ENCODE measurements at places on chromosomes 1 and 21.

DNA sequence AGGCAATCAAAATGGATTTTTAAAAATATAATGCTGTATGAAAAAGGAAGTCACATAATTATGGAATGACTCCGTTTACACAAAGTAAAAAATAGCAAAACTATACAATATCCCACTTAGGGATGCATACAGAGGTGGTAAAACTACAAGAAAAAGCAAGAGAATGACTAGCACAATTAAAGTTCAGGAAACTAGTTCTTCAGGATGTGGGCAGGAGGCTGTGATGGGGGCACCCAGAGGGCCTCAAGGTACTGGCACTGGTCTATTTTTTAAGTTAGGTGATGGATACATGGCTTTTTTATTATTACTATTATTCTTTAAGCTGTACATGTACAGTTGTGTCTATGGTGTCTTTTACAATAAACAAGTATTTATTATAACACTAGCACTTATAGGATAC, 1.4 kb upstream of the ZC3H12A start:
- no peak for DNase-seq

DNA sequence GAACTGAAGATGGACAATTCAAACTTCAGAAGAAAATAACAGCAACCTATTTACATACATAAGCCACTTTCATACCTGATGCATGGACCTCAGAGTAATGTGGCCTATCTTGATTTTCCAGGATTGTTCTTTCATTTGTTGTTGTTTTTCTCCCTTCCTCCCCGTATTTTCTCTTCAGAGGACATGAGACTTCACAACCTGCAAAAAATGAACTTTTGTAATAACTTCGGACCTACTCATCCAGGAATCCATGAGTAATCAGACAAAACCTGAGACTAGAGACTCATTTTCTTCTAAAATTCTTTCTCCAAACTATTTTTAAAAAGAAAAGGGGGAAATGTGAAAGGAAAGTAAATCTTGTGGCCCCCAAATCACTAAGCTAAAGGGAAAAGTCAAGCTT, 17.6 kb upstream of the PLA2G5 start:
- DNase-seq: no peak

DNA sequence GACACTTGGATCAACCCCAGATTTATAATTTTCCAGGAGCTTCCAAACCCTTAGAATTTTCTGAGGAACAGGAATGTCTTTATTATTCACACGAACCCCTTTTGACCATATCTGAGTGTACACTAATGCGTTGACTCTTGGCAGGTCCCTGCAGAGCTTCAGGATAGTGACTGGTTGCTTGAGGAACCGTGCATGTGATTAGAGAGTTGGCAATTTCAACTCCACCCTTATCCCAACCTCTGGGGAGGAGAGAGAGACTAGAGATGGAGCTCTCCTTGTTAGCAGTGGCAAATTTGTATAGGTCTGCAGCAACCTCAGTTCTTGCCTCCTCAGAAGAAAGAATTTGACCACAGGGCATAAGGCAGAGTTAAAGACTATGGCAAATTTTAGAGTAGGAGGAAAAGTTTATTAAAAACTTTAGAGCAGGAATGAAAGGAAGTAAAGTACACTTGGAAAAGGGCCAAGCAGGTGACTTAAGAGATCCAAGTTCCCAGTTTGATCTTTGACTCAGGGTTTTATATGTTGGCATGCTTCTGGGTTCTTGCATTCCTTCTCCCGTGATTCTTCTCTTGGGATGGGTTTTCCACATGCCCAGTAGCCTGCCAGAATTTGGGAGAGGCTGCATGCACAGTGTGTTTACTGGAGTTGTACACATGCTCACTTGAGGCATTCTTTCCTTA, 93.8 kb upstream of the ETV3 start:
- DNase-seq: no peak

DNA sequence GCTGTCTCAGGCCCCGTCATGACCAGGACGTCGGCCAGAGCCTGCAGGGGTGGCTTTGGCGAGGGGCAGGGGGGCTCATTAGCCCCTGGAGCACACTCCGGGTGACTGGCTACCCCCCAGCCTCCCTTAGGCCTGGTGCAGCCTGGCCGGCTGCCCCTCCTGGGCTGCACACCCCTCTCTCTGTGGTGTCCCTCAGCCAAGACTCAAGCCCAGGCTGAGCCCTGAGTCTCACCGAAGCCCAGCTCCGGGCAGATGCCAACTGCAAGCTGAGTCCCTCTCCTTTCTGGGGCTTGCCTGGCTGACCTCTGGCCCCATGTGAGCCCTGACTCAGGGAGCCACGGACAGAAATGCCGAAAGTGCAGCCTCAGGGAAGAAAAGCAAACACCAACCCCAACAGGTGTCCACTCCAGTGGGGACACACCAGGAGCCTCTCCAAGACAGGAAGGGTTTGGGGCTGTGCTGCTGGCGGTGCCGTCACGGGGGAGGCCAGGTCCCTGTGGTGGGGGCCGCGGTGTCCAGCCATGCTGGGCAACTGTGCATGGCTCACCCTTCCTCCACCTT, 5.3 kb upstream of the IBA57 start:
- DNase-seq: no peak

DNA sequence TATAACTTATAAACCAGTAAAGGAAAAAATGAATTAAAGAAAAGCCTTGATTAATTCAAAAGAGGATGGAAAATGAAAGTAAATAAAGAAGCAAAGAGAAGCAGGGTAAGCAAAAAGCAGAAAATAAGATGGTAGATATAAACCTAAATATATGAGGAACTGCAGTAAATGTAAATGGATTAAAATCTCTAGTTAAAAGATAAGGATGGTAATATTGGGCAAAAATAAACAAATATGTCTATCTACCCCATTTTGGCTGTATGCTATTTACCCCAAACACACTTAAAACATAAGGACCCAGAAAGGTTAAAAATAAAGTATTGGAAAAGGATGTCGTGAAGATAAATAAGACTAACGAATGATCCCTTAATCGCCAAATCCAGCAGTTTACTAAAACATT, 161.9 kb downstream of the FOXD2 start:
- DNase-seq: no peak

DNA sequence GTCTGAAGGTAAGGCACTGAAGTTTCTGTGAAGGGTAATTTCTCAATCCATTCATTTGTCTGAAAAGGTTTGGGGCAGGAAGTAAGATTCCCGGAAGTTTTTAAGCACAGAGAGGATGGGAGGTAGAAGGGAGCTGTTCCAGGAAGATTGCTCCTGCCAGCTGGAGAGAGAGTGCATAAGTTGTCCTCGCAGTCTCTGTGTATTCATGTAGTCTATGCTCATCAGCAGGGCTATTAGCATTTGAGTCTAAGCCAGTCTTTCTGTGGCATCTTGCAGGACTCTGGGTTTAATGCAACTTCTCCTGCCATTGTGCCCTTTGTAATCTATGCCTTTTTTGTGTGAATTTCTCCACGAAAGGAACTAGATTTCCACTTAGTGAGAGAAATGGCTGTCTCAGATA, 140.8 kb upstream of the FGGY start:
- no peak for DNase-seq

GRCh38 chr1:74681449-74681848, 7.9 kb upstream of the ERICH3 start:
- no peak for DNase-seq

DNA sequence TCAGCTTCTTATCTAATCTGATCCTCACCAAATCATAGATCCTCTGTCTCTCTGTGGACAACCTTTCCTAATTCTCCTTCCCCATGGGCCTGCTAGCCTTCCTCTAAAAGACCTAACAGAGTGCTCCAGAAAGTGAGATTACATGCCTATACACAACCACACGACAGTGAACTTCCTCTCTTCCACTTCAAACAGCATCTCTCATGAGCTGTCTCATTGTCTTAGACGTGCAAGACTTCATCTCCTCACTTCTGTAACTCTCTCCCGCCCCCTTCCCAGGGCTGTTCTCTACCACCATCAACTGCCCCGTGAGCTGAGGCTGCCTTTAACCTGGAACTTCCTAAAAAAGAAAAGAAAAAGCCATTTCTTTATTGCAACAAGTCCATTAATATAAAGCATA, 14.1 kb upstream of the A3GALT2 start:
- no peak for DNase-seq

DNA sequence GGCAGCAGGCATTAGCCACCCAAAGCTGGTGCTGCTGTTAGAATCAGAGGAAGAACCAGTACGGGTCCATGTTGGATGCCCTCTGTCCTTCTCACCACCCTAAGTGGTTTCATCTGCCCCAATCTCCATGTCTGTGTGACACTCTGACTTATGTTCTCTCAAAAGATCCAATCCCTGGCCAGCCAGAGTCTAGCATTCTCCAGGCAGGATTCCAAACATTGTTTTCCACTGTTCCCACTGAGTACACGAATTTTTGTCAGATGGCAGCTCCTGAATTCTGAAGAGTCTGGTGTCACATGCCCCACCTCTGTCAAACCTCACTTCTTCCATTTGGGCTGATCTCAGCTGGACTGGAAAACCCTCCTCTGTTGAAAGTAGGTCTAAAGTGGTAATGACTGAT, 166.0 kb downstream of the DISC1 start:
- no peak for DNase-seq

DNA sequence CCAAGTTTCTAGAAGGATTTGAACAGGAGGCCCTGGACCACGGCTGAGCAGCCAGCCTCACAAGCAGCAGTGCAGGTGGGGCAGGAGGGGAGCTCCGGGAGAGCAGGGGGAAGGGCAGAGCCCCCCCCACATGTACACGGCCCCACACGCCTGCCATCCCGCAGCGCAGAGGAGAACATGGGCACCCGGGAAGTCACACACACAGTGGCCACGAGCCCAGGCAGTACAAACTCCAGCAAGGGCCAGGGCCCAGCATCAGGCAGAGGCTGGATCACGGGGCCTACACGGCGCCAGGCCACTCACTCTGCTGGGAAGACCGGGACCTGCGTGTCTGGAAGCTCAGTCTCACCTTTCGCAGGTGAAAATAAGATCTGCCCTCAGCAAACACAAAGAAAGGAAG, 5.2 kb downstream of the SUMO3 start:
- no peak for DNase-seq

GRCh38 chr21:15943009-15943666, 213.4 kb downstream of the USP25 start:
- no peak for DNase-seq

DNA sequence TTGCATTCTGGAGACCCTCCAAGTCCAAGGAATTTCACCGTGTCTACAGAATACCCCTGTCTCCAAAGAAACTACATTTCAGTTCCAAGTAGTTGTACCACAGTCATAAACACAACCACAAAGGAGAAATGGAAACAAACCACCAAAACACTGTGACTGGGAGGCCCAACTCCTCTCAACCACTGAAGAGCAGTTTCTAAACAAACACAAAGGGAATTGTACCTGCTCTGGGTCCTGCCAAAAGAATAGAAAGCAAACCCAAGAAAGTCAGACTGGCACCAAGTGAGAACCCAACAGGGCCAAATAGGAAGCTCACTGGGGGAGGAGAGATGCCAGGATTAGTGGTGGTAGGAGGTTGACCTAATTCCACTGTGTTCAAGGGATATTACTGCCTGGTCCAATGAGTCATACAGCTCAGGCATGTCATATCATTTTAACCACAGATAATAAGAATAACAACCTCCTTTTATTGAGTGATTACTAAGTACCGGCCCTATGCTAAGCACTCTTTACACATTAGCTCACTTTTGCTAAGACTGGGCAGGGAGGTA, 123.9 kb upstream of the PPP2R5A start:
- no peak for DNase-seq

DNA sequence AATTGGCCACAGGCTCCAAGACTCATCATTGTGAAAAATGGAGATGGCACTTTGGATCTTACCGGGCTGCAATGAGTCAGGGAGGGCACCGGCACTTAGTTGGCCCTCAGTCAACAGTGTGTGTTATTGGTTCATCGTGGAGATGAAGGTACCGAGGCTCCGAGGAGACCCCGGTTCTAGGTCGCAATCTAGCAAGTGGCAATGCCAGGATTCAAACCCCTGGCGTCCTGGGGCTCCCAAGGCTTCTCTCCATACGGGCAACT, 49.0 kb upstream of the ACOT11 start:
- no peak for DNase-seq

DNA sequence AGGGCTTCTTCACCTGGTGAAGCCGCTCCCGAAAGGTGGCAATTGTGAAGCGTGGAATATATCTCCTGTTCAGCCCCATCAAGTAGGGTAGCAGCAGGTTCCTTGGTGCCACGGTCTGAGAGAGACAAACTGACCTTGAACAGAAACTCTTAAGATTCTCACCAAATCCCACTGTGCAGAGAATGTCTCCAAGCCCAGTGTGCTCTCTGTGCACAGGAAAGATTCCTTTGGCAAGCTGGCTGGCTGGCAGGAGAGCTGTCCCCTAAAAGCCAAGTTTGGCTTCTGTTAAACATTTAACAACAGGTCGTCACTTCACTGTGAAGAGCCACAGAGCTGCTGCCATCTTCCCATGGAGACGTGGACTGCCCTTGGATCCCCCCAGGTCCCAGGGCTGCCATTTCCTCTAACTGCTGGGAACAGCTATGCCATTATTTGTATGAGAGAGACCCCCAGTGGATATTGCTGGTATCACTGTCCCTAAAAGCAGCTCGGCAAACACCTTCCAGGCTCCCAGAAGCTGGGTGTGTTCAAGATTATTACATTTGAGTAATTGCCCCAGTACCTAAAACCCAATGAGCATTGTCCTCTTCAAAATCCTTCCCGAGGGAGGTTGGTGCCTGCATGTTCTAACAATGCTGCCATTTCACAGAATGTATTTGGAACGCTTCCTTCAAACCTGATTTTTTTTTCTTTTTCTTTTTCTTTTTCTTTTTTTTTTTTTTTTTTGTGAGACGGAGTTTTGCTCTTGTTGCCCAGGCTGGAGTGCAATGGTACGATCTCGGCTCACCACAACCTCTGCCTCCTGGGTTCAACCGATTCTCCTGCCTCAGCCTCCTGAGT, 71.8 kb downstream of the CD58 start:
- peak; percentile 18 for DNase-seq

DNA sequence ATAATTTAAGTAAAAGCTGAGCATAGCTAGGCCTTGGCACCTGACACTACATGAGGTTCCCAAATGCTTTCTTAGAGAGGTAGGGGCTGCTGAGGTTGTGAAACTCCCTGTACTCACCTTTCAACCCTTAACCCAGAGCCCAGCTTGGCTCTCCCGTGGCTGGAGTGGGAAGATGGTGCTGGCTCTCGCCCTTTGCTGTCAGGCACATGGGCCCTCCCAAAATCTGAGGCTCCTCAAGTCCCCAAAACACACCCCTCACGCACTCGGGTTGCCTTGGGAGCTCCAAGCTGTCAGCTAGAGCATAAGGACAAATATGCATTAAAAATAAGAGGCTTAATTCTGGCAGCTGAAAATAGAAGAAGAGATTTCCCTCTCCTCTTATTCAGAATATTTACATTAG, 46.7 kb upstream of the PLPPR4 start:
- DNase-seq: no peak

GRCh38 chr1:88648706-88649105, 35.4 kb upstream of the PKN2 start:
- no peak for DNase-seq

GRCh38 chr1:226939438-226940028, 561 bp upstream of the COQ8A start:
- peak; percentile 60 for DNase-seq
